ENCODE measurements at places on chromosomes 3 and 15.

GRCh38 chr3:16330351-16330750, 65.3 kb downstream of the OXNAD1 start:
- no peak for DNase-seq

DNA sequence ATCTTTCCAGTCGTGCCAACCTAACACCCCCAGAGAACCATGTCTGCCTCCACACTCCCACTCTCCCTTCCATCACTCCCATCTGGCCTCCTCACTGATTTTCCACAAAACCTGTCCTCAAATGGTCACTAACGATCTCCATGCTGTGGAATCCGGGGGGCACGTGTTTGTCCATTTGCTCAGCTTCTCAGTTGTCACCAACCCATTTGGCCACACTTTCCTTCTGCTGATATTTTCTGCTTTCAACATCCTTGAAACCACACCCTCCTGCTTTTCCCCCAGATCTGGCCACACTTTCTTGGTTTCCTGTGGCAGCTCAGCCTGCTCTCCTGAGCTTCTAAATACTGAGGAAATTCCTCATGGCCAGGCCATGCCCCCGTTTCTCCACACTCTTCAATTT, 257.2 kb upstream of the NSMCE3 start:
- DNase-seq = no peak

DNA sequence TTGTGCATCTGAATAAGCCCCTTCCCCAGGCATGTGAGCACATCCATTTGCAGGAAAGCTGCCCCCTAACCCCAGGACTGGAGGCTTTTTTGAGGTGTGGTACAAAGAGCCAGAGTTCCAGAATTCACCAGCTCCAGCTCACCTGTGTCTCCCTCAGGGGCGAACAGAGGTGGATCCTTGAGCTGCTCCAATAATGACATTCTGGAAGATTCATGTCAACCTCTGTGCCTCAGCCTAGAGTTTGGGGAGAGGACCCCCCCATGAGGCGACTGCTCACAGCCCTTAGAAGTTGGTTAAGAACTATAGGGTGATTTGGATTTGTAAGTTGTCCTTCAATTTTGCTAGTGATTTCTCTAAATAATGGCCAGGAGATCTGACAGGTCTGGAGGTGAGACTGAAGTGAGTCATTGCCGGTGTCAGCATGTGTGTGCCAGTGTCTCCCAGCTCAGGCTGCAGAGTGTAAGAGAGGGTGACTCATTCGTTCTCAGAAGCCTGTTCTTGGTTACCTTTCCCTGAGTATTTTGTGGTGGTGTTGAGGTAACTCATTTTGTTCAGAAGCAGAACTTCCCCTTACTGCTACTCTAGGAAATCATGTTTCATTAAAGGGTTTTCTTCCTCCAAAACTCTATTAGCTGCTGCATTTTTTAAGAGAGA, 136.9 kb upstream of the TOPAZ1 start:
- DNase-seq = peak; percentile 13

DNA sequence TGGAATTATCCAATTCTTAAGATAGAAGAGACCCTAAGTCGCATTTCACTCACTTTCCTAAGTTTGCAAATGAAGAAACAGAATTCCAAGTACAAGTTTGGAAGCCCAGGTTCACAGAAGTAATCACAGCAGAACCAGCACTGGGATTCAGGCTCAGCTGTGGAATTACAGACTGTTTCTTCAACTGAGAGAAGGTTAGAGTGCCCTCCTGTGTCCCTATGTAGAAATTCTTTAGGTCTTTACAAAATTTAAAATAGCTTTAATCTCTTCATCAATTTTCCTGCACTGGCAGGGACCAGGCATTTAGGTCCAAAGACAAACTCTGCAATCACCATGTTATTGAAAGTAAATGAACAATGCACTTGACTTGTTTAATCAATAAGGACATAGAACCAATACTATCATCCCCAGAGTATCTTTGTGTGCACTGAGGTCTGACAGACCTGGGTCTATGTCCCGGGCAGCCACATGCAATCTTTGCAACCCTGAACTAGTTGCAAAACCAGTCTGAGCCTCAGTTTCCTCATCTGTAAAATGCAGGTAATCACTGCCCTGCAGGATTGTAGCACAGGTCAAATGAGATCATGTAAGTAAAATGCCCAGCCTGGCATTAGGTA, 96.3 kb upstream of the ZBED2 start:
- DNase-seq = no peak

DNA sequence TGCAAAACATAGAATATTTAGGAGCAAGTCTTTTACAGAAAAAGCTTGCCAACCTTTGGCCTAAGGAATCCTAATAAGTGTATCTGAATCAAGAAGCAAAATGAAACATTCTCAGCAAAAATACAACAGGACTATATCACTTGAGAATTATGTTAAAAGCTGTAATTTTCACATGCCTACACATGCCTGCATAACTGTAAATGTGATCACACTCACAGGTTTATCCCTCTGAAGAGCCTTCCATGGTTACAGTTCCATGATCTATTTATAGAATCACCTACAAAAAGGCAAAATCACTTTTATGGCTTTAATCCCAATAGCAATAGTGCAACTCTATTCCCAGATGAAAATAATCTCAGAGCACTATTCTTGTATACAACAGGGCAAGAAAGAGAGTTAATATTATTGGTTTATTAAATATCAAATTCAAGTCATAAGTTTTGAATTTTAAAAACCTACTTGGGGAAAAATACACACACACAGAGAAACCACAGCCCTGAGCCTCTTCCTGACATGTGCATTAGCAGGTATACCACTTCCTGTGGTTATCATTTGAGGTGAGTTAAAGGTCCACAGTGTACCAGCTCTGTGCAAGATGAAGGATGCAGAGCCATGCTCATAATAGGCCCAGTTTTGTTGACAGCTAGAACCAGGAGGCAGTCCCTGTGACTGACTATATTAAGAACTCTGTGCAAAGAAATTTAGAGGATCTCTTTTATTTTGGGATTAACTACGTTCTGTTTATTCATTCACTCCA, 252.5 kb upstream of the TGFBR2 start:
- DNase-seq = no peak

- DNase-seq = no peak
These were observed 635 bp upstream of the VILL start for GRCh38 chr3:37989821-37990480.

DNA sequence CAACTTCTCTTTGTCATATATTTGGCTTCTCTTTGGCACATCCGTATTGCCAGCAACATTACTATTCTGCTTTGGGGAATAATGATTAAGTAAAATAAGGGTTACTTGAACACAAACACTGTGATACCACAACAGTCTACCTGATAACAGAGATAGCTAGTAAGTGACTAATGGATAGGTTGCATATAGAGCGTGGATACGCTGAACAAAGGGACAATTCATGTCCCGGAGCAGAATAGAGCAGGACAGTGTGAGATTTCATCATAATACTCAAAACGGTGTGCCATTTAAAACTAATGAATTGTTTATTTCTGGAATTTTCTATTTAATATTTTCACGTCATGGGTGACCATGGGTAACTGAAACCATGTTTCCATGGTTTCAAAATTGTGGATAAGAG, 54.1 kb downstream of the SCN5A start:
- DNase-seq = no peak

- peak; percentile 5 for DNase-seq
These were observed 48.2 kb upstream of the IGF1R start for GRCh38 chr15:98599909-98600691.

GRCh38 chr15:67093504-67093862, 28.1 kb downstream of the SMAD3 start:
- DNase-seq = no peak

DNA sequence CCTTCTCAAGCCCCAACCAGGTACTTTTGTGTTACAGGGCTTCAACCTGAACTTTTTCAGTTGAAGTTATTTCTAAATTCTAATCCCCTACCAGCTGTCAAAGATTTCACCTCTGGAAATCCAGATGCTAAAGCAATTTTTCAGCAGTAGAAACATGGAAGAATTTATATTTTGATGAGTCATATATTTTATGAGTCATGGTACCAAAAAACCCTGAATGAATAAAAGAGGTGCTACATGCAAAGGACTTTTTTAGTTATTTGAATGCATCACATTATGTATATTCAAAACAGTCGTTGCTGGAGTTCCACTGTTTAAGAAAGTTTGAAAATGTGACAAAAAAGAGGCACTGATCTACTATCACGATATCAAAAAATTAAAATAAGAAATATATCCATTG, 96.0 kb upstream of the ZNF385D start:
- DNase-seq = no peak

GRCh38 chr3:184523825-184524615, 37.6 kb upstream of the EPHB3 start:
- DNase-seq = peak; percentile 23

DNA sequence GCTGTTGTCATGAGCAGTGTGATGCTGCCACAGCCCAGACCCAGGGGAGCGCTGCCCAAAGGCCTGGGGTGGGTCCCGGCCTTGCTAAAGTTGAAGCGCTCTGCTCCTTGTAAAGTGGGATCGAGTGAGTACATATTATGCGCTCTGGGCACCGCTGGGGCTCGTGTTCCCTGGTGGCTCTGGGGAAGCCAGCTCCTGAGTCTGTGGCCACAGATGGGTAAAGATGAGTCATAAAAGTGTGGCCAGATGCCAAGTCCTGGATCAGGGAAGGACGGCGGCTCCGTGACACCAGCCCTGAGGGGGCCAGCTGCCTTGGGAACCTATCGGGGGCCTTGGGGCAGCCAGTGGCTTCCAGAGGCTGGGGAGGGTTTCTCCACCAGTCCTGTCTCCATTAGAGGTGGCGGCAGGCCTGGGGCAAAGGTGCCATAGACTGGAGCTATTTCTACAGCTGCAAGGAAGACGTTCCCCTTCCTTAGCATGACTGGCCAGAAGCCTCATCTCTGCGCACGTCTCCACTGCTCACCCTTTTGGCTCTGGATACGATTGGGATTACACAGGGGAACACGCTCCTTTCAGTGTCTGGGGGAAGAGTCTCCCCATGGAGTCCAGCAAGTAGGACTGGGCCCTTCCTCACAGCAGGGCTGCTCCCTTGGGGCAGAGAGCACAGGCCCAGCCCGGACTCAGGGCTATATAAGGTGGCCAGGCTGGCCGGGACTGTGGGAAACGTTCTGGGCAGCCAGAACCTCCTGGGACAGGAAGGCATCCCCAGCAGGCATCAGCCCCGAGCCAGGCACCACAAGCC, 1.2 kb upstream of the ITIH4 start:
- DNase-seq = peak; percentile 67

- DNase-seq = no peak
These were observed 117.8 kb upstream of the FAM174B start for GRCh38 chr15:92773340-92773739.

GRCh38 chr3:110236976-110237610, 834.5 kb upstream of the NECTIN3 start:
- DNase-seq = no peak

GRCh38 chr3:31895471-31895870, 85.6 kb downstream of the OSBPL10 start:
- DNase-seq = no peak

GRCh38 chr3:157436583-157437291, at the start of gene PTX3:
TSS of gene PTX3 (plus strand) at chr3:157436850. CDS start at chr3:157436934, 84 bp downstream.
- DNase-seq = peak; percentile 64

DNA sequence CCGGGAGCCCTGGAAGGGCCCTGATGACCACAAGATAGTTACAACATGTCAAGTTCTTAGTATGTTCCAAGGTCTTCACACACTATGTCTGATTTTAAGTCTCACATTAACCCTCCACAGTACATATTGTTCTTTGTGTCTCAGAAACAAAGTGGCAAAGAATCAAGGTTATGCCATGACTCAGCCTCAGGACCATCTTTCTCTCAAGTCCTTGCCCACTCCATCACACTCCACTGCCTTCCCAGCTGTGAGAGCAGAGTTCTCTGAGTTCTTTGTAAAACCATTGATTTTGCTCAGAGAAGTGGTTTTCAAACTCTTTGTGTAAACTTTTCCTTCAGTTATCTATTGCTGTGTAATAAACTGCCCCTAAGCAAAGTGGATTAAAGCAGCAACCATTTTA, 67.9 kb upstream of the C3orf80 start:
- DNase-seq = no peak

- no peak for DNase-seq
These were observed 5.0 kb downstream of the WNT7A start for GRCh38 chr3:13874891-13875290.

DNA sequence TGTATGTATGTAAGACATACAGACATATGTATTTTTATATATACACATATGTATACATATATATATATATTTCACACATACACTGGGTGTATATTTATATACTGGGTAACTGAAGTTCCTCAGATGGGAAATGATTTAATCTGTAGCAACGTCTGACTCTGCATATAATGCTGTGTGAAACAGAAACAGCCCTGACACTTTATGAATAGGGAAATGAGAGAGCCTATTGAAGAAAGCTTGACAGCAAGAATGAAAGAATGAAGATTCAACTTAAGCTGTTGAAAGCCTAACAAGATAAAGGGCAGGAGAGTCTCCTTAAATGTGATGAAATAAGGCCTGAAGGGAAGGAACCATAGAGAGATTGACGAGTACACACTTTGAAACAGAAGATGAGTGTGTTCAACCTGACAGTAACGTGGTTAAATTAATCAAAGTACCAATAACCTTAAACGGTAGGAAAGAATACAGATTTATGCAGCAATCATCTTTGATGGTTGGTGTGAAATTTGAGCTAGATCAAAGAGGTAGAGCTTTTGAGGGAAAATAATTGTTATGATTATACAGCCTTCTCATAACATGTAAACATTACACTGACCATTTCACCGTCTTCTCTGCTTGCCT, 169.9 kb downstream of the MECOM start:
- no peak for DNase-seq

DNA sequence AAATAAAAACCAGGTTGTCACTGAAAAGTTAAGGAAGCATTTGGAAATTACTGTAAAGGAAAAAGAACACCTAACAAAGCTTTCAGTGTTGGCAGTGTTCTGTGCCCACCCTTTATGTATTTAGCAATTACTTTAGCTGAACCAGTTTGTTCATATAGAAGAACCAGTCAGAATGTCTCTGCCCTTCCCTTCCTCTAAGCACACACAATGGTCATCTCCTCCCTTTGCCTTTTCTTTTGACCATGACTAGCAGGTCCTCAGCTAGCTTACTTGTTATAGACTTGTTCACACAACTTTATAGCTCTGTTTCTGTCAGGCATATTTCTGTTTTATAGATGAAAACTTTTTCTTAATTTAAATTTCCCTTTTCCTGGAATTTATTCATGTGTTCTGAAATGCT, 59.6 kb downstream of the AKAP13 start:
- DNase-seq = no peak

- no peak for DNase-seq
These were observed 692.7 kb downstream of the MCTP2 start for GRCh38 chr15:94924057-94924456.

GRCh38 chr3:187295316-187296034, 3.9 kb upstream of the MASP1 start:
- no peak for DNase-seq

GRCh38 chr3:123914829-123915228, 30.7 kb upstream of the MYLK start:
- DNase-seq = no peak

Measured in GM04504 (cell line).